ENCODE measurements at places on chromosomes 1 and 21. TPM values are rescaled to one million over a fixed set of nuclear protein-coding genes. Genes with fewer than 3 reads are reported as not detected.

DNA sequence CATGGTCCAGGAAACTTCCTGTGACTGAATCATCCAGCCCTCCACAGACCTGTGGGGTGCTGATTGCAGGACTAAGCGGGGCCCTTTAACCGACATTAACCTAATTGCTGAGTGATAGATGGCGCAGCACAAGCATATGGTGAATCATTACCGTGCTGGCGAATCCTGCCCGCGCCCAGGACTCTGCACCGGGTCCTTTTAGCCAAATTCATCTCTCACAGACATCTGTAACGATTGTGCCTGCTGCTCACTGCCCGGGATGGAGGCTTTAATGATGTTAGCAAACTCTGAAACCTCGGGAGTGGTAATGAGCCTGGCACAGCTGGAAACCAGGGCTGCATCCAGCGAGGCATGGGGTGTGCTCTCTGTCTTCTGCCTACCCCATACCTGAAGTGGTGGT, 147.3 kb upstream of the CD34 start:
- no peak for DNase-seq

LHX8 gene
- total RNA-seq: not detected

- no peak for DNase-seq
These were observed 113.0 kb upstream of the DAB1 start for GRCh38 chr1:57536749-57537423.

CXADR gene
- 65.9 TPM for total RNA-seq
